HT-29 (cell line): ENCODE measurements at places on chromosomes 6 and 20. TPM values are rescaled to one million over a fixed set of nuclear protein-coding genes. Genes with fewer than 3 reads are reported as not detected.

DNA sequence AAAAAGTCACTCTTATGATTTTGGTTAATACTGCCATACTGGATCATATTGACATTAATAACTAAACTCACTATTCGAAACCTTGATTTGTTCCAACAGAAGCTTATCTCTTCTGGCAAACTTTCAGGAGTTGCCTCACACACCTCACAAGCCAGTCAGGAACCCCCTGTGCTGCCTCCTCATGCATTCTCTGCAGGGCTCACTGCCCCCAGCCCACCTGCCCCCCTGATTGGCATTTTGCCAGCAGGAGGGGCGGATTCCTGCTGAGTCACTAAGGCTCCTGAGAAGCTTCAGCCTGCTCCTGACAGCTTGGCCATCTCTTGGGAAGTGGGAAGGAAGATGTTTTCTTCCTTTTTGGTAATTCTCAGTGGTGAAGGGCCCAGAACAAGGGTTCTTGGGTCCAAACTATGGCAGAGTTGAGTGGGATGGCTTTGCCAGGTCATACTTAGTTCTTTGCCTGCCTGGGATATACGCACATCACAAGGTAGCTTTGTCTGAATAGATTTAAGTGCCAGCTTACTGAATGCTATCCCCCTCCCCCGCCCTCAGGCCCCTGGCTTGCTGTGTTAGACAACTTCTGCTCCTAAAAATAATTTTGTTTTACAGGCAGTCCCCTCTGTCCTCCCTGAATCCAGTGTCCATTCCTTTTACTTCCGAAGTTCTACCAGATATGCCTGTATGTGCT is 31.4 kb downstream of the SLC35F1 start:
- DNase-seq = no peak

Gene SAMD10
- total RNA-seq = 47.2 and 51.9 TPM in 2 replicates

Gene RFX6
- 0.13 and 0.23 TPM in 2 replicates for total RNA-seq

GRCh38 chr6:111417946-111418345 is 65.1 kb downstream of the REV3L start:
- no peak for DNase-seq
